ENCODE measurements at places on chromosomes 3 and 15.
A peak's percentile ranks its signal among the peaks of the same experiment; 100 is the strongest.

DNA sequence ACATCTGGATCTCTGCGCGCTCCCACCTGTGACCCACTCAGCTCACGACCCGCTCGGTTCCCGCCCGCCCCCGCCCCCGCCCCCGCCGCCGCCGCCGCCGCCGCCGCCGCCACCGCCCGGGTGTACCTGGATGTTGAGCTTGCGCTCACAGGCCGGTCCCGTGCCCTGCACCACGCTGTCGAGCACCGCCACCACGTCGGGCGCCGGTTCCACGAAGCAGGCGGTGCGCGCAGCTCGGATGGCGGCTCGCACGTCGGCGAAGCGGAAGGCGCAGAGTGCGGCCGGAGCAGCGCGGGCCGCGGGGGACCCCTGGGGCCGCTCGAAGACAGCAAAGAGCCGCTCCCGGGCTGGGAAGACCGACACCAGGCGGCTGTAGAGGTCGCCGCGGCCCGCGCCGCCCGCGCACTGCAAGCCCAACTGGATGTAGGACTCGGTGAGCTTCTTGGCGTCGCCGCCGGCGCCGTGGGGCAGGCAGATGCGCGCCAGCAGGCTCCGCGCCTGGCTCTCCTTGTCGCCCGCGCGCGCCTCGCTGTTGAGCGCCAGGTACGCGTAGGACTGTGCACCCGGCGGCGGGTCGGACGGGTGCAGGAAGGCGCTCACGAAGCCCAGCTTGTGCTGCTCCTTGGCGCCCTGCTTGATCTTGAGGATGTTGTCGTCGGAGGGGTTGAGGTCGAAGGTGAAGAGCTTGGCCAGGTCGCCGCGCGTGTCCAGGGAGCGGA is 1.1 kb downstream of the PLXND1 start:
- DNase-seq = peak; percentile 66

- no peak for DNase-seq
These were observed 27.8 kb downstream of the DRD3 start for GRCh38 chr3:114151091-114151490.

GRCh38 chr15:90818251-90819210 is 49.9 kb upstream of the FURIN start:
- DNase-seq = peak; percentile 54

- DNase-seq = no peak
These were observed 20.7 kb downstream of the TBC1D2B start for GRCh38 chr15:78056714-78057269.

- DNase-seq = peak; percentile 6
These were observed 298.3 kb upstream of the NR2E3 start for GRCh38 chr15:71511796-71512681.

GRCh38 chr15:81908111-81908510 is 137.7 kb downstream of the MEX3B start:
- DNase-seq = no peak

DNA sequence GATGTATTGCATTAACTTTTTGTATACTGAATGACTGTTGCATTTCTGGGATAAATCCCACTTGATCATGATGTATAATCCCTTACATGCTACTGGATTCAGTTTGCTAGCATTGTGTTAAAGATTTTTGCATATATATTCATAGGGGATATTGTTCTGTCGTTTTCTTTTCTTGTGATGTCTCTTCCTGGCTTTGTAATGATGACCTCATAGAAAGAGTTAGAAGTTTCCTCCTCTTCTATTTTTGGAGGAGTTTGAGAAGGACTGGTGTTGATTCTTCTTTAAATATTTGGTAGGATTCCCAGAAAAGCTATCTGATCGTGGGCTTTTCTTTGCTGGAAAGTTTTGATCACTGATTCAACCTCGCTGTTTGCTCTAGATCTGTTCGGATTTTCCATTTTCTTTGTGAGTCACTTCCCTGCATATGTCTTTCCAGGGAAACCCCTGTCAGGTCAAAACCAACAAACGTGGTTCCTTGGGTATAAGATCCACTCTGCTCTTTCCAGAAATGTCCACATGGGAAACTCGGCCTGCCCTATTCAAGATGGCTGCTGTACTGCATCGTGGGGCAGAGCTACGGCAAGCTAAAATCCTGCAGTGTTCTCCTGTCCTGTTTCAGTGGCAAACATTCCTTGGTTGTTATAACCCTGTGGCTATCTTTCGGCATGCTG is 120.4 kb downstream of the GABRG3 start:
- no peak for DNase-seq

- no peak for DNase-seq
These were observed 611 bp downstream of the CTDSPL2 start for GRCh38 chr15:44427756-44428724.

DNA sequence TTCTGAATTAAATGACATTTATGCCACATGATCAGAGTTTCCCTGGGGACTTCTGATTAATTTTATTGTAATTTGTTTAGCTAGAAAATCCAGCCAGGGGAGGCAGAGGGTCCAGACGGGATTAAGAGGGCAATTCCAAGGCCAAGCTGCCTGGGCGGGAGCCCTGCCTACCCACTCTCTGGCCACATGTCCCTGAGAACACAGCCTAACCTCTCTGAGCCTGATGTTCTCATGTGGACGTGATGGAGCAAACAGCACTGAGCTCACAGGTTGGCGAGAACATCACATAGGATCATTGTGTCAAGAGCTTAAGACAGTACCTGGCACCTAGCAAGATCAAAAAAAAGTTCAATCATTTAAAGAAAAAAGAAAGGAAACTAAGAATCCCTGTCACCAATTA is 1.0 kb downstream of the LRRC2 start:
- no peak for DNase-seq

DNA sequence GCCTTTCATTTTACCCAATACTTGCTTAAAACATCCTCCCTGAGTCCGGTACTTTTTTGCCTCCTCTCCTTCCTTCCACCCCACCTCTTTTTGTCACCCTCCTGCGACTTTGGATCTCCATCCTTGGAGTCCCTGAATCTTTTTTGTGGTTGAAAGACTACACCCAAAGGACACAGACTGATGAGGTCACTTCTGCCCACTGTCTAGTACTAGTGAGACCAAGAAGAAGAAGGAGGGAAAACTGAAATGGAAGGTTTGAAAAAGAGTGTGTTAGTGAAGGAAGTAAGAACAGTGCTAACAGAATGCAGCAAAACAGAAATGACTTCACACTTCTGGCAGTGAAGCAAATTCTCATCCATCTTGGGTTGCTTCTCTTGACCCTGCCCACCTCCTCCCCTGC is 6.6 kb downstream of the B3GNT5 start:
- no peak for DNase-seq

- DNase-seq = no peak
These were observed 1476.9 kb downstream of the SI start for GRCh38 chr3:163601426-163601825.

GRCh38 chr3:172279974-172280373 is 168.3 kb downstream of the GHSR start:
- no peak for DNase-seq

GRCh38 chr3:30680789-30681648 is 74.6 kb downstream of the TGFBR2 start:
- peak; percentile 73 for DNase-seq

- peak; percentile 3 for DNase-seq
These were observed 91.4 kb downstream of the NFKBIZ start for GRCh38 chr3:101940521-101941317.

GRCh38 chr3:105733356-105733755 is 135.5 kb downstream of the CBLB start:
- no peak for DNase-seq

- no peak for DNase-seq
These were observed 39.7 kb downstream of the TBC1D2B start for GRCh38 chr15:78037779-78038305.

GRCh38 chr15:50109076-50109987 is 9.7 kb downstream of the ATP8B4 start:
- no peak for DNase-seq

- no peak for DNase-seq
These were observed 66.0 kb downstream of the RBMS3 start for GRCh38 chr3:29346828-29347227.

DNA sequence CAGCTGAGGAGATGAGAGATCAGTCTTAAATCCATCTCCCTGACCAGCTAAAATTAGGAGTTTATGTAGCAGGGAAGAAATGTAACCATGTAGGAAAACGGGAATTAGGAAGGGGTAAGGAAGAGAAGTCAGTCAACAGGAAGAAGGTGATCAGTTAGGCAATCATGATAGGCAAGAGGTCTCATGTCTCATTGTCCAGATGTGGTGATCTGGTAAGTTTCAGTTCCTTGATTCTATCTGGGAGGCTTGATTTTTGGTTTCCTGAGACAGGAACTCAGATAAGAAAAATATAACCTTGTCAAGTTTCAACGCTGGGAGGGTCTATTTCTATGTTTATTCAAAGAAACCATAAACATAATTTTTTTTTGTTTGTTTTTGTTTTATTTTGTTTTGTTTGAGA is 40.3 kb upstream of the TBC1D5 start:
- no peak for DNase-seq

GRCh38 chr15:77060546-77060945 is 10.4 kb downstream of the TSPAN3 start:
- no peak for DNase-seq

- no peak for DNase-seq
These were observed 175.4 kb downstream of the EBLN2 start for GRCh38 chr3:73236867-73237266.

DNA sequence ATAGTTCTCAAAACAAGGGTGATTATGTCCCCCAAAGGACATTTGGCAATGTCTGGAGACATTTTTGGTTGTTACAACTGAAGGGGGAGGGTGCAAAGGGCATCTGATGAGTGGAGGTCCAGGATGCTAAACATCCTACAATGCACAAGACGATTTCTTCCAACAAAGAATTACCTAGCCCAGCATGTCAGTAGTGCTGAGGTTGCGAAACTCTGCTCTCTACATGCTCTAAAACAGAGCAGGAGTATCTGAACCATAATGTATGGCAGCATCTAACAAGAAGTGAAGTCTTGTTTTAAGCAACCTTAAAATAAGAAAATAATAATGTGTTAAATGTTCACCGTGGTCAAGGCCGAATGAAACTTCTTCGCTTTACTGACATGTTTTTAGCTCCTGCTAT is 7.0 kb downstream of the GYG1 start:
- DNase-seq = no peak

DNA sequence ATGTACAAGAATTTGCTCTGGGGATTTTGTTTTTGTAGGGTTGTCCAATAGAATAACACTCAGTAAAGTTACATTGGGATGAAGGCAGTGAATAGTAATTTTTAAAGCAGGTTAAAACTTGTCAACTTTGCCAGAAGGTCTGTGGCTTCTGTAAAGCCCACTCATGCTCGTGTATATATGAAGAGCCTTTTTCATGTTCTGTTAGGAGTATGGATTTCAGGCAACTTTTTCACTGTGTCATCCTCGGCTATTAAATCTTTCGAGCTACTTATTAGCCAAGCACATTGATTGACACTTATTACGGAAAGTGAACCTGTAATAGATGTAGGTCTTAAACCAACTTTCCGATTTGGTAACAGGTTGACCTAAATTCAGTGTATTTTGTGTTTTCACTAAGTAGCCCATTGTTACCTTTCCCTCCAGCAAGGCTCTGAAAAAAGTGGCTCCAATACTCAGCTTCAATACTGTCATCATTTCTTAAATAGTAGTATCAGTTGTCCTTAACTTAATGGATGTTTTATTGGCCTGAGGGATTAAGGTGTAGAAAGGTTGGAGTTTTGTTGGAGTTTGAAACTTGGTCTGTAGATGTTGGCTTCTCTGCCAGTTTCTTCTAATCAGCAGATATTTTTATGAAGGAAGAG is 1.7 kb downstream of the PAK2 start:
- DNase-seq = no peak

DNA sequence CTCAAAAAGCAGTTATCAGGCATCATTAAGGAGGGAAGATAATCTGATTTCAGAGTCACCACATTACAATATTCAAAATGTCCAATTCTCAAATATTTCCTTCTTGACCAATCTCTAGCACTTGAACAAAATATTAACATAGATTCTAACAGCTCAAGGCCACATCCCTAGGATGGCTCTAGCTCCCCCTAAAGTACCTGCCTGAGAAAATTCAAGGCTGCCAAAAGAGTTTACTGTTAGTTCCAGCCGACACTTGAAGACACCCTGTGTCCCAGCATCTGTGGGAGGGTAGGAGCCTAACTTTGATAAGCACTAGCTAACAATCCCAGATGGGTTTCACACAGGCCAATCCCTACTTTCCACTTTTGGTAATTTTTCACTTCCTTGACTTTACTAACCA is 10.4 kb downstream of the NSMCE3 start:
- DNase-seq = no peak

DNA sequence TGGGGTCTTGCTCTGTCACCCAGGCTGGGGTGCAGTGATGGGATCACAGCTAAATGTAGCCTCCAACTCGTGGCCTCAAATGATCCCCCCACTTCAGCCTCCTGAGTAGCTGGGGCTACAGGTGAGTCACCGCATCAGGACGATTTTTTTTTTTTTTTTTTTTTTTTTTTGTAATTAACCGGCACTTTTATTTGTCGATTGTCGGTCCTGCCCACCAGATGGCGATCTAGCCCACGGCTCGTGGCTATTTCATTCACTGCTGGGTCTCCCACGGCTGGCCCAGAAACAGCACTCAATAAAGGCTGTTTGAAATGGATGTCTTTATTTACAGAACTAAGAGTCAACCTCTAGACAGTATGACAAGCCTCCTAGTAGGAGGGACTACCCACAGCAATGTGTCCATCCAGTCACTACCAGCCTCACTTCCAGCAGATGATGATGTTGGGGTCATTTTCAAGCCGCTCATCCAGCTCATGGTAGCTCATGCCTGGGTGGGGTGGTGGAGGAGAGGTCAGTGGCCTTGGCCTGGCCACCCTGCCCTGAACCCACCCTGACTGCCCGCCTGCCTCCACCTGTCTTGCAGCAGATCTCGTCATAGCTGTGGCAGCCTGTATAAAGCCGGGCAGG is 1.8 kb upstream of the ZMYND10 start:
- peak; percentile 94 for DNase-seq

GRCh38 chr15:64813075-64813474 is 12.4 kb downstream of the PIF1 start:
- no peak for DNase-seq

GRCh38 chr3:48564022-48564421 is 441 bp upstream of the UCN2 start:
- DNase-seq = no peak

- no peak for DNase-seq
These were observed 172.0 kb downstream of the STT3B start for GRCh38 chr3:31704591-31705179.

- DNase-seq = no peak
These were observed 40.6 kb downstream of the FOXB1 start for GRCh38 chr15:60044636-60045270.

DNA sequence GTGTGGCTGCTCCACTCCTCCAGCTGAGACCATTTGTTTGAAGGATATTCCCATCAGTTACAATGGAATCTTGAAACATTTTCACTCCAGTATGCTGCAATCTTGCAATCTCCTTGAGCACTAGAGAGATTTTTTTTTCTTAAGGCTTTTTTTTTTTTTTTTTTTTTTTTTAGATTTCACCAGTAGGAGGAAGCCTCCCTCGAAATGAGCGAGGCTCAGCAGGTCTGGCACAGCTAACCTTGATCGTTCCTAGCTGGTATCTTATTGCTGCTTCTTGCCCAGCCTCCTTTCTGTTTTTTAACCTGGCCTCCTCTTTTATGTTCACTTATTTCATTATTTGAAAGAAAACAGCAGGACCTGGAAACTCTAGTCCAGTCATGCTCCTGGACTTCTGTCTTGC is 48.1 kb downstream of the RAP2B start:
- DNase-seq = peak; percentile 80

- DNase-seq = no peak
These were observed 371.6 kb downstream of the TAFA4 start for GRCh38 chr3:68560728-68561127.

GRCh38 chr15:20376872-20377271 is 164.7 kb downstream of the GOLGA6L6 start:
- DNase-seq = no peak

GRCh38 chr3:15606434-15606891 is 4.9 kb downstream of the BTD start:
- DNase-seq = no peak
